Choroid plexus epithelial cell (primary cell): ENCODE measurements at places on chromosomes 4 and X.

DNA sequence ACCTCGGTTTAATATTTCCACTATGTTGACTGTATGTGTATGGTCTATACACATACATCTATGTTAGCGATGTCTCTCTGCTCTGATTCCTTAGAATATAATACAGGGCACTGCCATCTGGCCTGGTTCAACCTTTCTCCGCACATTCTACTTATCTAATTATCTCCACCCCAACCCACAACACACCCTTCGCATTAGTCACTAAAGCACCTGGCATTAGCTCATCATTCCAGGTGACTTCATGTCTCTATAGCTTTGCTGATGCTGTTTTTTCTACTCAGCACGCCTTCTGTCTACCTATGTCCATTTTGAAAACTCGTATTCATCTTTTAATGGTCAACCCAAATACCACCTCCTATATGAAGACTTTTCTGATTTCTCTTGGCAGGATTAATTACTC lies 425.2 kb upstream of the RASGEF1B start:
- no peak for DNase-seq

DNA sequence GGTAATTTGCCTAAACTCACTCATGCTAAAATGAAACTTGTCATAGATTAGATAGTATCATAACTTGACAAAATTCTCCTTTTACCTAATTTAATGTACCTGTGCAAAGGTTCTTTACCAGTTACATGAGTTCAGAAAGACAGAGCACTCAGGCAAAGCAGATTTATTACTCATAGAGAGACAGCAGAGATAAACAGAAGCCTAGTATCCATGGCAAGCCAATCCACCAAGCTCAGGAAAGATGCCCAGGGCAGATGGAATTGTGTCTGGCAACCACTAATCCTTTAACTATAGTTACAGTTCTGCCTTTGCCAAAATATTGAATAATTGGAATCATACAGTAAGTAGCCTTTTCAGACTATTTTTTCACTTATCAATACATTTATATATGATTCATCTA lies 826.2 kb downstream of the TECRL start:
- no peak for DNase-seq

GRCh38 chr4:26120098-26120825 lies 200.6 kb upstream of the RBPJ start:
- peak; percentile 47 for DNase-seq

DNA sequence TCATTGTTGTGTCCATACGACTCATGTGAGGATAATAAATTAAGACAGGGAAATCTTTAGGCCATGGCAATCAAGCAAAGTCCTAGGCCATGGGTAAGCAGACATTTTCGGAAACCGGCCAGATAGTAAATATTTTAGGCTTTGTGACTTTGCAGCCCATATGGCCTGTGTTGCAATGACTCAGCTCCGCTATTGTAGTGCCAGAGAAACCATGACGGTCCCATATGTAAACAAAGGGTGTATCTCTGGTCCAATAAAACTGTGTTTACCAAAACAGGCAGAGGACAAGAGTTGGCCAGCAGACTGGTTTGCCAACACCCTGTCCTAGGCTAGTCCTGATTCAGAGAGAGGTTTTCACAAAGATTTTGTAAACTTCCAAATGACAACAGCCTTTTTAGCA lies 5.0 kb downstream of the FAM114A1 start:
- peak; percentile 39 for DNase-seq

GRCh38 chr4:8365951-8366350 lies 74.6 kb downstream of the ACOX3 start:
- DNase-seq, result no peak

DNA sequence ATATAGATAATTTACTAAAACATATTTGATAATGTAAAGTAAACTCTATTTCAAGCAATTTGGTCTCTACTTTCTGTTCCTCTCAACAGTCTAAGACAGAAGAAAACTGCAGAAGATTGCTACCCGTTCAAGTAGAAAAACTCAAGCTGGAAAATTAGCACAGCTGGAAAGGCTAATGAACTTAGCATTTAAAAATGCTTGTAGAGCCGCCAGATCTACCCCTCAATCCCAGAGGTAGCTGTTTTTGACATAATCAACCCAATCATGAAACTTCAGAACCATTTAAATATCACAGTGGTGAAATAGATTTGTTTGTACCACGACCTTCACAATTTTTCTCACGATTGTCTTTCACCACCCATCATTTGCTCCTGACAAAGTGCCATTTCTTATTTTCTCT lies 479.5 kb downstream of the SPRY1 start:
- no peak for DNase-seq

DNA sequence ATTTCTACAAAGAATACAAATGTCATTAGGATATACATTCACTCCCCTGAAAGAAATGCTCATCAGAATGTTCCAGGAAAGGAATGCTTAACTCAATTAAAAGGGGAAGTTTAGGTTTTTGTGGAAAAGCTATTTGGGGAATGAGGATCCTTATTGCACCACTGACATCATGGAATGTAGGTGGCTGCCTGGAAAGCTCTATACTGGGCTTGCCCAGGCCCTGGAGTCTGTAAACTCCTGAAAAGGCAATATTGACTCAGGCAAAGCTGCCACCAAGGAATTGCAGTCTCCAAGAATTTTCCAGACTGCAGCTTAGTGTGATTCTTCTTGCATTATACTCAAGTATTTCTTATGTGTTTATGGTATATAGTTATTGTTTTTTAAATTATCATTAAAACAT lies 15.7 kb downstream of the DAPP1 start:
- no peak for DNase-seq

- peak; percentile 74 for DNase-seq
Measured at GRCh38 chr4:72974694-72975487, 94.6 kb downstream of the COX18 start.

- no peak for DNase-seq
Measured at GRCh38 chr4:686413-687040, 2.4 kb downstream of the SLC49A3 start.

DNA sequence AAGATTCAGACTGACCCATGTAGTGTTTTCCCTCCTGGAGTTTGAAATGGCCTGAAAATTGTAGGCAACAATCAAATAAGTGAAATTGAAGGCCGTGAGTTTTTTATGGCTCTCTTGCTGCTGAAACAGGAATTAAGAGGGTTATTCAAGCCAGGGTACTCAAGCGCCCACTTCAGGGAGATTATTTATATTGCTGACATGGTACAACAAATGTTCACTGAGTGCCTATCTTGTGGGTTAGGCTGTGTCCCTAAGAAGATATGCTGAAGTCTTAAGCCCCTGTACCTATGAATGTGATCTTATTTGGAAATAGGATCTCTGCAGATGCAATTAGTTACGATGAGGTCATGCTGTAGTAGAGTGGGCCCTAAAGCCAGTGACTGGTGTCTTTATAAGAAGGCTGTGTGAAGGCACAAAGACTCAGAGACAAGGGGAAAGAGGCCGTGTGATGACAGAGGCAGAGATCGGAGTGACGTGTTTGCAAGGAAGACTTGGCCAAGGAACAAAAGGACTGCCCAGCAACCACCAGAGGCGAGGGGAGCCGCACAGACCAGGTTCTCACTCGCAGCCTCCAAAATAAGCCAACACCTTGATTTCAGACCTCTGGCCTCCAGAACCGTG lies 72.9 kb downstream of the MED28 start:
- no peak for DNase-seq

- no peak for DNase-seq
Measured at GRCh38 chr4:85808104-85808503, 333.2 kb downstream of the ARHGAP24 start.

DNA sequence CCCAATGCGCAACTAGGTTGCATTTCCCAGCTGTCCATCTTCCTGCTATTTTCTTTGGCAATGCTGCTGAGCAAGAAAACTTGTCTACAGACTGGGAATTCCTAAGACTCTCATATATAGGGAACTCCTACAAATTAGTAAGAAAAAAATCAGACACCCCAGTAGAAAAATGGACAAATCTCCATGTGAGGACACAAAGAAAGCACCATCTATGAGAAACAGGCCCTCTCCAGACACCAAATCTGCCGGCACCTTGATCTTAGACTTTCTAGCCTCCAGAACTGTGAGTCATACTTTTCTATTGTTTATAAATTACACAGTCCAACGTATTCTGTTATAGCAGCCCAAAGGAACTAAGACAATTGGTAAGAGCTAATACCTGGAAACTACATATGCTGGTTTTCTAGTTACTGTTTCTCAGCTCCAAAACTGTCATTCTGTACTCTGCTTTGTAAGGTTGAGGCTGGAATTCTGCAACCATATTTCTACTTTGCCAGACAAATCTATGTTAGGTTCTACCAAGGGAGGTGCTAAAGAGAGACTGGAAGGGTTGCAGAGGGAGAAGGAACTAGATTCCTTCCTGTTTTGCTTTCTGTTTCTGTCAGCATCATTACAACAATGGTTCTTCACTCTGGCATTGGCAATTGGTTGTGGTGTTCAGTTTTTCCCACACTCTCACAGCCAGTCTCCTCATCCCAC lies 35.7 kb upstream of the FAM241A start:
- DNase-seq, result peak; percentile 51

GRCh38 chrX:54067766-54068165 lies 23.5 kb upstream of the PHF8 start:
- DNase-seq, result no peak

DNA sequence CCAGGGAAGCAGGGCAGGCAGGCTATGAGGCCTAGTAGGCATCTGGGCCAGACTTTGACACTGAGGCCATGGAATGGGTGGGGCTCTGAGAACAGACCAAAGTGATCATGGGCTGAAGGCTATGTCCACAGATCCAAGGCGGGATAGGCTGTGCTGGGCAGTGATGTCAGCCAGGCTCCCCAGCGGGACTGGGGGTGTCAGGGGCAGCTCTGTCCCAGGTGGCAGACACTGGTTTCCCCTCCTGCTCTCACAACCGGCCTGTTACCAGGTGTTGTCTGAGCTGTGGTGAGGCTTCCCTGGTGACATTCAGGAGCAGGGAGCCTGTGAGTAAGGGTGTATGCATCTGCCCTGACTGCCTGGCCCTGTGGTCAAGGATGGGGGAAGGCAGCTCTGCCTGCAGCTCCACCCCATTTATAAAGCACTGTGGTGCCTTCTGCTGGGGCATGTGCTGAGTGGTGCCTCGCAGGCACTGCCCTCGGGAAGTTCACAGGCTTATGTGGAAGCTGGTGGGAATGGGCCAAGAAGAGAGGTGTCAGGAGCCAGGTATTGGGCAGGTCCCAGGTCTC lies 2.9 kb downstream of the IL9R start:
- DNase-seq, result no peak

- peak; percentile 60 for DNase-seq
Measured at GRCh38 chr4:99808260-99808857, 8.3 kb upstream of the DAPP1 start.

GRCh38 chr4:188534917-188535316 lies 395.7 kb downstream of the TRIML1 start:
- DNase-seq, result no peak

- peak; percentile 78 for DNase-seq
Measured at GRCh38 chr4:89486042-89486441, 178.4 kb upstream of the GPRIN3 start.

- DNase-seq, result peak; percentile 9
Measured at GRCh38 chr4:47074816-47075215, 43.4 kb downstream of the GABRB1 start.

DNA sequence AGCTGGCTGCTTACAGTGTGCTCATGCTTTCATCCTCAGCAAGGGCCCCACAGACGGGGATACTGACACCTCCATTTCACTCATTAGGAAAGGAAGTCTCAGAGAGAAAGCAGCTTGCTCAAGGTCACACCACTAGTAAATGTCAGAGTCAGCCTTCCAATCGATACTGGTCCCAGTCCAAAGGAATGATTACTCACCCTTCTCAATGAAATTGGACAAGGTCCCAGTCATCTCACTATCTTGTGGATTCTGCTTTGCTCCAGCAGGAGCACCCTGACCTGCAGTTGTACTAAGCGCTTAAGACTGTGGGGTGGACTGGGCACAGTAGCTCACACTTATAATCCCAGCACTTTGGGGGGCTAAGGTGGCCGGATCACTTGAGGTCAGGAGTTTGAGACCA lies 132.2 kb upstream of the SLC34A2 start:
- peak; percentile 34 for DNase-seq

- DNase-seq, result no peak
Measured at GRCh38 chr4:181853881-181854511, 389.2 kb upstream of the TENM3 start.

- no peak for DNase-seq
Measured at GRCh38 chr4:148850257-148850995, 408.2 kb upstream of the NR3C2 start.

- DNase-seq, result no peak
Measured at GRCh38 chr4:107404591-107405300, 315.3 kb downstream of the PAPSS1 start.

DNA sequence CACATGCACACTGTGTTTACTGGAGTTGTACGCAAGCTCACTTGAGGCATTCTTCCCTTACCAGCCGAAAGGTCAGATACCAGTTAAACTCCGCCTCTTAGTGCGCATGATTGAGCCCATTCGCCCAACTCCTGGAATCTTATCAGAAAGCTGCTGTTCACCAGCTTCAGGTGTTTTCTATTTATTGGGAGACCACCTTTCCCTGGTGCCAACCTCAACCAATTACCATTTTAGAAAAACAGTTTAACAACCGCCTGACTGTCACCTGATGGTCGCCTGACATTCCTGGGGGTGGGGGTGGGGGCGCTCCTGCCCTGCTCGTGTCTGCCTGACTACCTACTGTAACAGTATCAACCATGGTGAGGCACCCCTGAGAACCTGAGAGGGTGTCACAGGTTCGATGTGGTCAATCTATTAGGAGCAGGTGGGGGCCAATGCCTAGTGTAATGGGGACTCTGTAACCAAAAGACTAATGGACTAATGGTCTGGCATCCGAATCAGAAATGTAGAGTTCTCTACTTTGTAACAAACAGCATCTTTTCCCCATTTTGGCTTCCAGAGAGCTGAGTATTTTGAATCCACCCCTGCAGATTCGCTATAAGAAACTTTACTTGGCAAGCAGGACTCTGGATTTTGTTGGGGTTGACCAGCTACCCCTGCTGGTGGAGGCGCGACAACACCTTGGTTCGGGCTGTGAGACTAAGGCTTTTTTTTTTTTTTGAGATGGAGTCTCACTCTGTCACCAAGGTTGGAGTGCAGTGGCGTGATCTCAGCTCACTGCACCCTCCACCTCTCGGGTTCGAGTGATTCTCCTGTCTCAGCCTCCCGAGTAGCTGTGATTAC lies 58.2 kb upstream of the ZNF157 start:
- peak; percentile 83 for DNase-seq

- no peak for DNase-seq
Measured at GRCh38 chr4:6928081-6928480, 18.5 kb downstream of the TBC1D14 start.

DNA sequence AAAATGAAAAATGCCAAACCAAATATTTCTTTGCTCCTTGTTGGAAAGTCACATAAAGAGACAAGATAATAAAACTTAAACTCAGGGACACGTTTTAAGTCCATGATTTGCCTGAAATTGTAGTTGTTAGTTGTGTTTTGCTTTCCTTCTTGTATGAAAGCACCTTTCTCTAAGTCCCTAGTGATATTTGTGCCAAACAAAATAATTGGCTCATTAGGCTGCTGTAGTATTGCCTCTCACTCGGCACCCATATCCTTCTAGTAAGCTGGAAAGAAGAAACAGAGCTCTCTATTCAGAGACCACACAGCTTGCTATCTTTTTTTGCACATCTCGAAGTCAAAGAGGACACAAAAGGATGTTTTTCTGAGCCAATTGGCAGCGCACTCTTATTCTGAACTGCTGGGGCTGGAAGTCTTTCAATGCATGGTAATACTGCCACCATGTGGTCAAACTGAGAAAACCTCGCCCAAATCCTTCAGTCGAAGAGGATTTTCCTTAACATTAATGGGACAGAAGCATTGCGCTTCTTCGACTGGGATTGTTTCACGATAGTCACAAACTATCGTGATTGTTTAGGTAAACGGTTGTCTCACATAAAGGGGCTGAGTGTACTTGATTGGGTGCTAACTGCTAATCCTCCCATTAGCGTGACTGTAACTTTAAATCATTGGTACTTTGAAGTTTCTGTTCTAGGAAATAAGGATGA lies 571.9 kb upstream of the LCORL start:
- DNase-seq, result peak; percentile 88
